Omental fat pad (tissue), 4 donors: ENCODE measurements at places on chromosomes 12 and 14. TPM values are rescaled to one million over a fixed set of nuclear protein-coding genes. Genes with fewer than 3 reads are reported as not detected.

Gene E2F7
- not detected for total RNA-seq

Gene CLEC6A
- total RNA-seq: not detected

Gene LHX5
- total RNA-seq: not detected

Gene APOF
- total RNA-seq: not detected
